ENCODE measurements at places on chromosomes 11 and 22.
A peak's percentile ranks its signal among the peaks of the same experiment; 100 is the strongest.

DNA sequence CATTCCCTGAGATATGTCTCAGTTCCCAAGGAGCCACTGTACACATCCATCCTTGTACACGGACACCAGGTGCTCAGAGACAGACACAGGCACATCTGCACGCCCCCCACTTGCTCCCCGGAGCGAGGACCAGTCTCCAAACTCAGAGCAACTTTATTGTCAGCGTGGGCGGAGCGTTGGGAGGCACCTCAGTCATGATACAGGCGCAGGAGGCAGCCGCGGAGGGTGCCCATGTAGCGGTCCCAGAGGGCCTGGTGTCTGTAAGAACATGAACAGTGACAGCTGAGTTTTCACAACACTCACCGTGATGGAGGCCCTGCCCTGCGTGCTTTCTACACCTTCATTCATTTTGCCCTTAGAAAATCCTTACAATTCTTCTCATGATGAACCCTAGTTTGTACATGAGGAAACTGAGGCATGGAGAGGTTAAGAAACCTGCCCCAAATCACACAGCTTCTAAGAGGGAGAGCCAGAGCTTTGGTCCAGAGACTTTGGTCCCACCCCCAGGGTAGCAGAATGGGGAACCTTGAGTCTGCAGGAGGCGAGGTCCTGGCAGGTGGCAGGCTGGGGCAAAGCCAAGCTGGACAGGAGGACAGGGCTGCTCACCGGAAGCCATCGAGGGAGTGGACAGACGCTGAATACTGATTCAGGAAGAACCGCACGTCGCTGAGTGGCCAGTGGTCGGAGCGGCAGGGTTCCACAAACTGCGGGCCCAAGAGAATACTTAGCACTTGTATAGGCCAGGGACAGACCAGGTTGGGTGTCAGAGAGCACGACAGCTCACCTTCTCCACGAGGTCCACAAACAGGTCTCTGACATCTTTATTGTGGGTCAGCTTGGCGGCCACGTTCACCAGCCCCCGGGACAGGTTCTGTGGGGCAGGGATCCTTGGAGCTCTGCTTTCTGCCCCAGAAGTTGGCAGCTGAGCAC, 4.2 kb downstream of the FIBP start:
- DNase-seq, result no peak

DNA sequence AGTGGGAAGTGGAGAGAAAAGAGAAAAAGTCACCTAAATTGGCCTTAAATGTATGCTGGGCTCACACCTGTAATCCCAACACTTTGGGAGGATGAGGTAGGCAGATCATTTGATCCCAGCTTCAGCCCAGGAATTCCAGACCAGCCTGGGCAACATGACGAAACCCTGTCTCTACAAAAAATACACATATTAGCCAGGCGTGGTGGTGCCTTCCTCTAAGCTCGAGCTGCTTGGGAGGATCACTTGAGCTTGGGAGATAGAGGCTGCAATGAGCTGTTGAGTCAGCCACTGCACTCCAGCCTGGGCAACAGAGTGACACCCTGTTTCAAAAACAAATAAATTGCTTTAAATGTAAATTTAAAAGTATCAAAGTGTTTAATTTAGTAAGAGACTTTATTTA, 3.9 kb downstream of the CBL start:
- DNase-seq, result no peak

GRCh38 chr11:124716591-124716990, 23.2 kb upstream of the NRGN start:
- no peak for DNase-seq

DNA sequence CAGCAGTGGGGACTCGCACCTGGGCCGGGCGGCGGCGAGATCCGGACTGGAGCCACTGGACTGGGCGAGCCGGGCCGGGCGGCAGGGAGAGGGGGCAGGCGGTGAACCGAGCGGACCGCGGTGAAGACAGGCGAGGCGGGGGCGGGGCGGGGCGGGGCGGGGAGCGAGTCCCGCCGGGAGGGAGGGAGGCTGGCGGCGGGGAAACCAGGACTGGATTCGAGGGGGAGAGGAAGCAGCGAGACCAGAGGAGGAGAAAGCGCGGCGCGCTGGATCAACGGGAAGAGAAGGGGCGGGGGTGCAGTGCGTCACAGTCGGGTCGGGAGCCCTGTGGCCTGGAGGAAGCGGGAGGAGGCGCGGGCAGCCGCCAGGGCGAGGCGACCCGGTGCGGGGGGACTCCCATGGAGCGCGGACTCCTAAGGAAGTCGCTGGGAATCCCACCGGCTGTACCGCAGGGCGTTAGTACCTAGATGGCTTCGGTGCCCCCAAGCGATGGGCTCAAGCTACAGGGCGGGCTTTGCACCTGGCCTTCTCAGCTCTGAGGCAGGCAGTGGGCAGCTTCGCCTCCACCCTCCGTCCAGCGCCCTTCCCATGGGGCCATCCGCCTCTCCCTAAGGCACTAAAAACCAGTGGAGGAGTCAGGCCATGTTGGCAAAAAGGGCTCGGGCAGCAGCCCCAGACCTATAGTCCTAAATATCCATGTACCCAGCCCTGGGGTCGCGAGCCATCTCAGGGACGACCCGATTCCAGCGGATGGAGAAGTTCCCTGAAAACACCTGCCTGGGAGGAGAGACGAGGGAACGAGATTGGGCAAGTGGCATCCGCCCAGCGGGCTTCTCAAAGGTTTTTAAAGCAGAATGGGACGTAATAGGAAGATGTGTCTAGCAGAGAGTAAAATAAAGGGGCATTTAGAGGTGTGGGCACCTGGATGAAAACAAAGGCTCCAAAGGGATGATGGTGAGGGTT, at the start of gene TMEM121B:
TMEM121B (minus strand) TSS at position 128 of the 963 bp plus-strand sequence. CDS start 233 bp downstream, outside the sequence.
- peak; percentile 83 for DNase-seq

- no peak for DNase-seq
These were observed 173.7 kb downstream of the CEP164 start for GRCh38 chr11:117501237-117501898.

DNA sequence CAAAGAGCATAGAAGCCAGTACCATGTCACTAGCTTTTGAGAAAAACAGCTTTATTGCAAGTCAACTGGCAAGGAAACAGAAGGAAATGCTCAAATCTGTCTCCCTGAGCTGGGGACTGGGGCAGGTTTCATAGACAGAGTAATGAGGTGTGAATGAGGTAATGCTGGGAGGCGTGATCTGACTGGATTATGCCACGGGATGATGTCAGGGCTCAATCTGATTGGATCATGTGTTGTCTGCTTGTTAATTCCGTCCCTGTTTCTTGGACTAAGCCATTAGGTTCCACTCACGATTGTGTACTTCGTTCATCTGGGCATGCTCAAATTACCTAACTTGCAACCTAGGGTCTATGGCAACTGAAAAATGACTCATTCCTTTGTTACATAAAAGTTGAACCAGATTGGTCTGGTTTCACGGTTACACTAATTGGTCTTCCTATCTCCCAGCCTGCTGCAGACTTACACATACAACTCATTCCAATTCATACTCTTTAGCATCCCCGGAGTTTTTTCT, 20.2 kb upstream of the OR10A5 start:
- DNase-seq, result no peak

DNA sequence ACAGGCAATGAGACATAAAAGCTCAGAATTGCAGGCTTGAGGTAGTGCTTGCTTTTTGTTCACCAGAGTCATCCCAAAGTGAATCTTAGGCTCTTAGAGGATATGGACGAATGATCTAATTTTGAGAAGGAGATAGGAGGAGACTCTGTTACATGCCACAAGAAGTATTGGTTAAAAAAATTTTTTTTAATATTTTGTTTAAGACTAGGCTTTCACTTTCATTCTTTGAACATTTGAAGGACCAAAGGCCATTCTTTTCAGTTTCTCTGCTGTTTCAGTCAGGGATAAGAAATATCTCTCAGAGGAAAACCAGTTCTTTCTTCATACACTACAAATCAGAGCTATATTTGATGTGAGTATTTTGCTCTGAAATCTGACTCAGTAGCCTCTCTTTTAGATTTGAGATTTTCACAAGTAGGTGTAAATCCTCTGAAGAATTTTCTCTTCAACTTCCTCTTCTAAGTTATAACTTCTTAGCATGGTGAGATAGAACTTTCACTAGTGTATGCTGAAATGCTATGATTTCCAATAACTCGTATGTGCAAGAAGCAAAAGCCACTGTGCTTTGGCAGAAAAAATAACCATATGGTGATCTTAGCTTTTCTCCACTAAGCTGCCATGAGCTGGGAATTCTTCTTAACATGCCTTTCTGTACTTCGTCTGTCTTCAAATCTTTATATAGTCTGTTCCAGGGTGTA, 24.1 kb upstream of the FAM181B start:
- no peak for DNase-seq

DNA sequence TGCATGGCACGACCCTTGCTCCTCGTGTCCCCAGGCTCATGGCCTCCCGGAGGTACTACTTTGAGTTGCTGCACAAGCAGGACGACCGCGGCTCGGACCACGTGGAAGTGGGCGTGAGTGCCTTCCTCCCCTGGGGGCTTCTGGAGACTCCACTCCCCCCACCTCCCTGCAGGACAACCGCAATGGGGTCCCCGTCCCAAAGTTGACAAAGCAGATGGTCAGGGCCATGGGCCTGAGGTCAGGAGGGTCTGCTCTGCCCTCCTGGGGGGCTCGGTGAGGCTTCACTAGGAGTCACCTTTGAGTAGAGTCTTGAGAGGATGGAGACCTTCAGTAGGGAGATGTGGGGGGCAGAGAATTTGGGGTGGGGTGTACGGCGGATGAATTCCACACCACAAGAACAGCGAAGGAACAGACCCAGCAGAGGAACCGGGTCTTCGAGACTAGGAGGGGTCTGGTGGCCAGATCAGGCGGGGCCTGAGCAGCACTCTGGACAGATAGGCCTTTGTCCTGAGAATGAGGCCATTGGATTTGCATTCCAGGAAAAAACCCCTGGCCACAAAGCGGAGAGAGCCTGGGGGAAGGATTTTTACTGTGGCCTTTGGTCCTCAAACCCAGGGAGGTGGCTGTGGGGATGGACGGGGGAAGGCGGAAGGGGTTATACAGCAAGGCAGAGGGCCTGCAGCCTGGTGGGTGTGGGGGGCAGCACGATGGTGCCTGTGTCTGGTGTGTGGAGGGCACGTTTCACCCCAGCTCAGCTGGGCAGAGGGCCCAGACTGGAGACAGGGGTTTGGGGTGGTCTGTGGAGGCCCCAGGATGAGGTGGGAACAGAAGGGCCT, 4.6 kb downstream of the B4GALNT4 start:
- DNase-seq, result no peak

DNA sequence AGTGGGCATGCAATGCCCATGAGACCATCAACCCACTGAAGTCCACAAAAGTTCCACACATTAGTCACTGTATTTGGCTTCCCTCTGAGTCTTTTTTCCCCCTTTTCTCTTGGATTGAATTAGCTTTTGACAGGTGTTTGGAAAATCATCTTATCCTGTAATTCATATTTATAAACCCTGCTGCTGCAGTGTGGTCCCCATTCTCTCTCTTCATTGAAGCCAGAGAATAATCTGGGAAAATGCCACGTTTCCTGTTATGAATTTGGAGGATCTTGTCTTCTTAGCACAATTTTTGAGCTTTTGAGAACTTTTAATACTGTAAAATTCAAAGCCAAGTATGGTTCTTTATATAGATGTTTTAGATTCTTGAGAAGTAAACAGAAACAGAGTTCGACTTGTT, 84.8 kb downstream of the UVRAG start:
- DNase-seq, result no peak

DNA sequence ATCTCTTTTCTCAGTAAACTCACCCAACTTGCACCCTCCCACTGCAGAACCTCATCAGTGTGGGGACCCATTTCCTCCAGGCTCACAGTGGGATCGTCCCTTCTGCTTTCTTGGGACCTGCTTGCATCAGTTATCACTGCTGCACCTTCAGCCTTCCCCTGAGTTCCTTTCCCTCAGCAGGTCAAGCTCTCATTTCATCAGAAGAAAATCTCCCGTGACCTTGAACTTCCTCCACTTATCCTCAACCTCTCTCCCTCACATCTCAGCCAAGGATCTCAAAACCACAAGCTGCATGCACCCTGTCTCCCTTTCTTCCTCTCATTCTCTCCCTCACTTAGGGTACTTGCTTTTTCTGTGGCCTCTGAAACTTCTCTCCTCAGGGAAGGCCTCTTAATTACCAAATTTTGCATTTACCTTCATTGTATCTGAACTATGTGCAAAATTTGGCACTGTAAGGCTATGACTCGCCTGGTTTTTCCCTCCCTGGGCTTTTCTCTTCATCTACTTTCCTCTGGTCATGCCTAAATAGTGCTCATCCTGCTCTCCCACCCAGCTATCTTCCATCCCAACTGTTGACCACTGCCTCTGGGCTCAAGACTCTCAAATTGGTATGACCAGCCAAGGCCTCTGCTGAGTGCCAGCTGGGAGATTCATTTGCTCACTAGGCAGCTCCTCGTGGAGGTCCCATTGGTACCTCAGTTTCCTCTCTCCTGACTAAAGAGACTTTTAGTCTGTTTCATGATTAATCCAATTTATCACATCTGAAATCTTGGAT, 2.7 kb upstream of the RCE1 start:
- no peak for DNase-seq

DNA sequence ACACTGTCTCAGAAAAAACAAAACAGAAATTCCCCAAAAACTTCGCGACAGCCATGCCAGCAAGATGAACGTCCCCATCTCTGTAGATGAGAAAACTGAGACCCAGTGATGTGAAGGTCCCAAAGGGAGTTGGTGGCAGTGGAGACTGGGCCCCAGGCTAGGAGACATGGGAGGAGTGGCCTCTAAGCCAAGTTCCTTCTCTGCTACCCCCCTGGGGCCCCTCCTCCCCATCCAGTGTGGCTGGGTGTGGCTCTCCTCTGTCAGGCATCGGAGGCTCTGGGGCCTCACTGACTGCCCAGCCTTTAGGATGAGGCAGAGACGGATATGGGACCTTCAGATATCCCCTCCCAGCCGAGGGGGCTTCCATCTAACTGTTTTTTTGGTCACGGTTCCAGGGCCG, 9.8 kb downstream of the RELT start:
- DNase-seq, result no peak

GRCh38 chr11:94747146-94747545, 21.0 kb upstream of the AMOTL1 start:
- no peak for DNase-seq

DNA sequence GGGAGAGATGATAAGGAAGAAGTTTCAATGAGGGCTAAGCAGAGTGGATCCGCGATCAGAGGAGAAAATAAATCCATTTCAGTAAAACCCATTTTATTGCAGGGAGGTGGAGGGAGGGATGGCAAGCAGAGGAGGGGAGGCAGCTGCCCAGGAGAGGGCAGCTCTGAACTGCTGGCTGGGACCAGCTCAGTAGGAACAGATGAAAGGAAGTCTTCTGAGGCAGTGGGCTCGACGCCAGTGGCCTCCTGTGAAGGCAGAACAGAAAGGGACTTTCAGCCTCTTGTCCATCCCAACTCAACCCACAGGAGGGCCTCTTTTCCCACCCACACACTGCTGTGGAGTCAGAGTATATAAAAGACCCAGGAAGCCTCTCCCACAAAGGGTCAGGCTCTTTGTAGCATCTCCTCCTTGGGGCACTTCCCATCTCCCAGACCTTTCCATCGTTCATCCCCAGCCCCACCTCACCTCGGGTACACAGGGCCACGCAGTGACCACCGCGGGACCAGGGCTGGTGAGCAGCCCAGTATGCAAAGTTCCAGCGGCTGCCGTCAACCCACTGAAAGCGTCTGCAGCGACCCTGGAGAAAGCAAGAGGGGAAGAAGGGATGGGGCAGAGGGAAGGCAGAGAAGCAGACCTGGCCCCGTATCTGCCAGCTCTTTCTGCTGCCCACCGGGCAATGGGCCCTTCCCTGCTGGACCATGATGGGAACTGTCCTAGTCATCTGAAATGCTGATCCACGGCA, 3.0 kb downstream of the PRG2 start:
- no peak for DNase-seq
